Stimulated activated CD4-positive, alpha-beta T cell treated with anti-CD3 and anti-CD28 coated beads, TNF-alpha, amount 100 ng/mL, for 1 hour (primary cell): ENCODE measurements at places on chromosomes 11 and 22.

DNA sequence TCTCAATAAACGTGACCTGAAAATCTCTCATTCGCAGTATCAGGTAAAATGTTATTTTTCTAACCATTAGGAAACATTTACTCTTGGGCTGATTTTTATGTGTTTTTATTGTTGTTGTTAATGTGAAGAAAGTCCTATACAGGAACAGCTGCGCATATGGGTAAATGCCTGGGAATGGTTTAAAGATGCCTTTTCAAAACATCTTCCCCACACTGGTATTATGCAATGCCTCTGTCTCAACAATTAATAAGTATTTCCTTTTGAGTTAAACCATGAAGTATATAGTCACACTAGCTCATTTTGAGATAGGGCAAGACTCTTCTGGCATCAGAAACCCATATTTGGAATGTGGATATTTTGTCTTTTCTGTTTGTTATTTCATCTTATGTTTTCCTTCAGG, 13.7 kb upstream of the LIN7C start:
- DNase-seq: no peak

DNA sequence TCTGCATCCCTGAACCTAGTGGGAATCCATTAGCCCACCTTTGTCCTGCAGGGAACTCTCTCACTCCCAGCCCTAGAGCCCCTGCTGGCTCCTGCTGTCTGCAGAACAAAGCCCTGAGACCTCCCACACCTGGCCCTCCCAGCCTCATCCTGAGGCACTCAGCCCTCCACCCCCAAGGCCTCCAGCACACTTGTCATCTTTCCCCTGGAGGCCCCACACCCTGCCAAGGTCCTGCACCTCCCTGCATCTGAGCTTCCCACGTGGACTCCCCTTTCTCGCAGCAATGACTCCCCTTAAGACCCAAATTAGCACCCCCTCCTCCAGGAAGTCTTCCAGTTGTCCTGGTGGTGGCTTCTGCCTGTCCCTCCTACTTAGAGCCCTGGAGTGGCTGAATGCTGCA, 42.3 kb upstream of the LINC01488 start:
- DNase-seq: no peak

- DNase-seq: no peak
Measured at GRCh38 chr22:26082866-26083265, 86.4 kb upstream of the SEZ6L start.

GRCh38 chr22:50724616-50725015, 13.4 kb upstream of the ACR start:
- DNase-seq: no peak

DNA sequence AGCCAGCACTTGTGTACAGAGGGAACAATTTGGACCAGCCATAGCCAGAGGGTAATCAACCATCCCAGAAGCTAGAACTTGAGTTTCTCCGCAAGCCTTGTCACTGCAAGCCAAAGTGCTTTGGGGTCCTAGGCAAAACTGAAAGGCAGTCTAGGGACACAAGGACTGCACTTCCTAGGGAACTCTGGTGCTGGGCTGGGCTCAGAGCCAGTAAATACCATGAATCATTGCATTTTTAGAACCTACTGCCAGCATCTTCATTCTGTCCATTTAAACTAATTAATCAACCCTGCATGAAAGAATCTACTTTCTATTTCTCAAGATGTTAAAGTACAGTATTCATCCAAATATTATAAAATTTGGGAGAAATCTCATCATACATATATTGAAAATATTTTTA, 20.0 kb downstream of the PATE3 start:
- DNase-seq: no peak

GRCh38 chr22:20392983-20393704, 807 bp upstream of the ZNF74 start:
- DNase-seq: no peak

DNA sequence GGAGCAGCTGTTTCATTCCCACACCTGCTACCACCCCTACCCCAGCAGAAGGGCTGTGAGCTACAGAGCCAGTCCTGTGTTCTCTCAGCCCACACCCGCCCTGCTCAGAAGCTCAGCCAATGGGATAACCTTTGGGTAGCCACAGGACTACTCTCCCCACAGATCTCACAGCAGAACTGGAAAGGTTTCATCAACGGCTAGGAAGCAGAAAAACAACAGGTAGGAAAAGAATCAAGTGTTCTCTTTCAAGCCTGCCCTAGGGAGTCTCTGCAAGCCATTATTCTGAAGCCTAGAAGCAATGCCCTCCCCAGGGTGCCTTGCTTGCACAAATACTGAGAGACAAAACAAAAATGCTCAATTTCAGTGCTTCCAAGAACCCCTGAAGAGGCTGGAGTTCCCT, 77.2 kb downstream of the TMPRSS5 start:
- no peak for DNase-seq

- DNase-seq: no peak
Measured at GRCh38 chr22:46465345-46465720, 72.1 kb downstream of the CELSR1 start.

GRCh38 chr11:70557742-70558485, 159.6 kb downstream of the CTTN start:
- DNase-seq: no peak

DNA sequence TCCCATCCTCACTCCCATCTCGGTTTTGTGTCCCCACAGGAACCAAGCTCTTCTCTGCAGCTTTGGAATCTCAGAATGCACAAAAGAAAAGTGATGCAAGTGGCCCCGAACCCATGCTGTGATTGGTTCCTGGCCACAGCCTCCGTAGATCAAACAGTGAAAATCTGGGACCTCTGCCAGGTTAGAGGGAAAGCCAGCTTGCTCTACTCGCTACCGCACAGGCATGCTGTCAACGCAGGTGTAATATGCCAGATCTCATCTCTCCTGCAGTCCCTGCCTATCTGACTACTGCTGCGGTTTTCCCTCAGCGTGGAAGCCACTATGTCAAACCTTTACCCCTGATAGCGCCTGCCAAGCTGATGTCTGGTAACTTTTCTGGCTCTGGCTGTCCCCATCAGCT, 200.5 kb upstream of the LRRC4C start:
- DNase-seq: no peak

DNA sequence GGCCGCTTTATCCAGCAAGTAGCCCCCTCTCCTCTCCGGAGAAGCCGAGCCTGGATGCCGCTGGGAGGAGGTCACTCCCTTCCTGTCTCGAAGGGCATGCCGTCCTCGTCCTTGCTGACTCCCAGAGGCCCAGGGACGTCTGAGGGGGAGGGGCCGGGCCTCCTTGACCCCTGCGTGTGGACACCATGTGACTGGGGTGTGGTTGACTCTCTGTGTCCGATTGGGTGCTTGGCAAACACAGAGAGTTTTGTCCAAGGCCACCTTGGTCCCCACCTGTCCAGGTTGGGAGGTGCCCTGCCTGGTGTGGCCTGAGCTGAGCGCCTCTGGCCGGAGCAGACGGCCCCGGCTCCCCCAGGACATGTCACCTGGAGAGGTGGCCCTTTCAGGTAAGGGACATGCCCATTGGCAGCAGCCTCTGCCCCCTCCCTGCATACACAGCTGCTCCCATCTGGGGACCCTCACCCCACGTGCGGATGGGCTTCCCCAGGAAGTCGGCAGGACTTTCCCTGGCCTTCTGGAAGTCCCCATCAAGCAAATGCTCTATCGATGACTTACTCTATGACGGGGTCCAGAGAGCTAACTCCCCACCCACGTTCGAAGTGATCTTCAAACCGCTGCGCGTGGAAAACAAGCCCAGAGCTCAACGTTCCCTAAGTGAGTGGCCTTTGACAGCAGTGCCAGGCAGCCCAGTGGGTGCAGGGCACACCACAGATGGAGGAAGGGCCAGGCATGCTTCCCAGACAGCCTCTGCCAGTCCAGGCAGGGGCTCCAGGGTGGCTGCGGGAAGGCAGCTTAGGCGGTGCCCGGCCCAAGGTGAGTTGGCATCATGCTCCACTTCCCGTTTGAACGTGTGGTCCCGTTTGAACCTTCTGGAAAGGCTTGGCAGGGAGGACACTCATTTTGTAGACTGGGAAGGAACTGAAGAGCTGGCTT, at the start of gene SMIM38:
SMIM38 (plus strand) TSS at position 634 of the 933 bp plus-strand sequence. CDS start 1,912 bp downstream, outside the sequence.
- DNase-seq: no peak
